ENCODE measurements at places on chromosomes 6 and 20.

DNA sequence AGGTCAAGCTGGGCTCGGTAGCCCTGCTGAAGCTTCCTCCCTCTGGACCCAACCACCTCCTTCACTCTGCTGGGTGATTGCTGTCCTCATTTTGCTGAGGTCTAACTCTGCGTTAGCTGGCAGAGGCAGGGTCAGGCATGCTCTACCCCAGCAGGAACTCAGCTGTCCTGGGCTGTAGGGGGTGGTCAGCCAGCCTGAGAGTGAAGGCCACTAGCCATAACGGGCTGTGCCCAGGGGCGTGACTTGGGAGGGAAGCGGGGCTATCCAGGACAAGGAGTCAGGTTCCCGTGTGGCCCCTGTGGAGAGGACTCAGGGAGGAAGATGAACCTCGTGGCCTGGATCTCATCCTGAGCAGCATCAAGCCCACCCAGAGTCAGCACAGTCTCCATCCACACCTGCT lies 761 bp downstream of the CST5 start:
- DNase-seq = no peak

- no peak for DNase-seq
Observed at GRCh38 chr6:56625356-56625755, 17.3 kb downstream of the DST start.

GRCh38 chr20:57434390-57434700 lies 43.1 kb downstream of the RBM38 start:
- no peak for DNase-seq

DNA sequence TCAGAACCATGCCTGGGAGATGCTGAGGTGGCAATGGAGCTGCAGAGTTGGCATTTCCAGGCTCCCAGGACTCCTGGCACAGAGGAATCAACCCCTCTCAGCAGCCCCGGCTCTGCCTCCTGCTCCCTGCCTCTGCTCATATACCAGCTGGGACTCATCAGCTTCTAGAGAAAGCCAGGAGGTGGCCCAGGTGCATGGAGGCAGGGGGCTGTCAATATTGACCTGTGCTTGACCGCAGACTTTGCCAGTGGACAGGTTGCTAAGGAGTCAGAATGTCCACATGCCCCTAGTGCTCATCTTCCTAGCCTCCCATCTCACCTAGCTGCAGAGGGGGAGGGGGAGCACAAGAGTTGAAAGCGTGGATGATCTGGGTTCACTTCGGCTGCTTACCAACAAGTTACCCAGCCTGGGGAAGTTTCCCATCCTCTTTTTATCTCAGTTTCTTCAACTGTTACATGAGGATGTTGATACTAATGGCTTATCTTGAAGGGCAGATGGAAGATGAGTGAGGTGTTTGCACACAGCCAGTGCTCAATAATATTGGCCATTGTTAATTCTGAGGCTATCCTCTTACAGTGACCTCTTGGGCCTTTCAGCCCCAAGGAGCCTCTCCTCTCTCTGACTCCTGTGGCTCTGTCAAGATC lies 9.2 kb upstream of the SCRT2 start:
- no peak for DNase-seq

- DNase-seq = no peak
Observed at GRCh38 chr6:167748458-167749379, 78.0 kb upstream of the AFDN start.

GRCh38 chr6:116008470-116009243 lies 52.0 kb downstream of the FRK start:
- no peak for DNase-seq

- no peak for DNase-seq
Observed at GRCh38 chr6:132611616-132612015, 12.5 kb downstream of the TAAR2 start.

DNA sequence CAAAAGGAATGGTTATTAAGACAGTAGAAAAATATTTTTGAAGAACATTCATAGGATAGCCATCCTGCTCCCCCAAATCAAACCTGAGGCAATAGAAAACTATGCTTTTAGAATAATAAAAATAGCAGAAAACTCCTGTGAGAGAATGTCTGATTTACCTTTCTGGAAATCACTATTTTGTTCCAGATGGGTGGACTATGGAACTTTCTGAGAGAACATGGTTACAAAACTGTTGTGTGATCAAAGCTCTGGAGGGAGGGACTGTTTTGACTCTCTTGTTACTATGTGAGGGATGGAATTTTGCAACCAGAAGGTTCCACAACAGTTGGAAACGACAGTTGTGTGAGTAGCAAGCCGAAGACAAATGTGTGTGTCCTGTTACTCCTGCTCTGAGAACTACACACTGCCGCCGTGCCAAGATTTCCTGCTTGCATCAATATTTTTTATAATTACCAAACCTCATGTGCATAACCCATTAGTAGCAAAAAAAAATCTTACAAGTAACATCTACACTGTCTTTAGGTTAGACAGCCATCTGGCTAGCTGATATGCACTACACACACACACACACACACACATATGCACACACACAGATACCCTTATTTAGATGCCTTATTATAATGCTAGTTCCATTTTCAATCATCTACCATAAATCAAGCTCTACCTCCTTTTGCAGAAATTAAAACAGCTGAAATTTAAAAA lies 11.0 kb upstream of the HIVEP1 start:
- no peak for DNase-seq

GRCh38 chr20:40499391-40499790 lies 189.6 kb downstream of the MAFB start:
- no peak for DNase-seq

- DNase-seq = no peak
Observed at GRCh38 chr6:75403563-75404080, 90.0 kb downstream of the FILIP1 start.

DNA sequence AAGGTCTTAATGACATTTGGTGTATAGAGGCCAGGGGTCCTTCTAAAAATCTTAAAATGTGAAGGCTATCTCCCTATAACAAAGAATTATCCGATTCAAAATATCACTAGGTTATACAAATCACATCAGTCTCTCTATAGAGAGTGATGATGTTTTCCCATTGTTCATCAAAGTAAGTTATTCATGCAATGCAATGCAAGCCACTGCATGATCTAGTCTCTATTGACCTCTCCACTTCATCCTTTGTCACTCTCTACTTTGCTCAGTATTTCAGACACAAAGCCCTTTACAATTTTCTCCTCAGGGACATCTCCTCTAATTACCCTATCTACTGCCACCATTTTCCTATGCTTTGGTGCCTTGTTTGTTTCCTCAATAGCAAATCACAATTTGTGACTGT lies 628.0 kb downstream of the HTR1B start:
- DNase-seq = no peak

DNA sequence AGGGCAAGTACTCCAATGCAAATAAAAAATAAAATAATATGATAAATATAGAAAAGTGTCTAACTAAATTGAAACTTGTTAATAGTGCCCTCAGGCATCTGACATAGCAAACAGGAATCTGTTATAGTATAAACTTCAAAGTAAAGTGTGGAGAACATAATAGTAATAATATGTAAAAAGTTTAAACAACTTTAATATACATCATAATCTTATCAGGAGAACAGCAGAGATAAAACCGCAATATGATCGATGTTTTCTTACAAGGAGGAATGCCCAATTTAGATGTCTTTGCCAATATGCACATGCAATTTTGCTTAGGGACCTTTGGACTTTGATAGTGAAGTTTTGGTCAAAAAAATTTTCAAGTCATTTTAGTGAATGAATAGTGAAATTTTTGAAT lies 514.8 kb upstream of the IMPG1 start:
- no peak for DNase-seq

DNA sequence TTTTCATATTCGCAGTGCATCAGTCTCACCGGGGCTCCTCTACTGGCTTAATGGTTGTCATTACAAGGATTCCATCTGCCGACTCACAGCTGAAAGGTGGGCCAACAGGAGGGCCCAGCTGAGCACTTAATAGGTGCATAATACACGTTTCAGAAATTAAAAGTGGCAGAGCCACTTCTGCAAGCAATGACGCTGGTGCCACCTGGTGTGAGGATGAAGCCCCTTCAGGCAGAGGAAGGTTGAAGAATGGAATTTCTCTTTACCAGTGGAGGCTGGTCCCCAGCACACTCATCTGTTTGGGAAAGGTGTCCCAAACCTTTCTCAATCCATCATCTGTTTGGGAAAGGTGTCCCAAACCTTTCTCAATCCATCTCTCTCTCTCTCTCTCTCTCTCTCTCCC lies 8.2 kb upstream of the STMND1 start:
- DNase-seq = no peak

DNA sequence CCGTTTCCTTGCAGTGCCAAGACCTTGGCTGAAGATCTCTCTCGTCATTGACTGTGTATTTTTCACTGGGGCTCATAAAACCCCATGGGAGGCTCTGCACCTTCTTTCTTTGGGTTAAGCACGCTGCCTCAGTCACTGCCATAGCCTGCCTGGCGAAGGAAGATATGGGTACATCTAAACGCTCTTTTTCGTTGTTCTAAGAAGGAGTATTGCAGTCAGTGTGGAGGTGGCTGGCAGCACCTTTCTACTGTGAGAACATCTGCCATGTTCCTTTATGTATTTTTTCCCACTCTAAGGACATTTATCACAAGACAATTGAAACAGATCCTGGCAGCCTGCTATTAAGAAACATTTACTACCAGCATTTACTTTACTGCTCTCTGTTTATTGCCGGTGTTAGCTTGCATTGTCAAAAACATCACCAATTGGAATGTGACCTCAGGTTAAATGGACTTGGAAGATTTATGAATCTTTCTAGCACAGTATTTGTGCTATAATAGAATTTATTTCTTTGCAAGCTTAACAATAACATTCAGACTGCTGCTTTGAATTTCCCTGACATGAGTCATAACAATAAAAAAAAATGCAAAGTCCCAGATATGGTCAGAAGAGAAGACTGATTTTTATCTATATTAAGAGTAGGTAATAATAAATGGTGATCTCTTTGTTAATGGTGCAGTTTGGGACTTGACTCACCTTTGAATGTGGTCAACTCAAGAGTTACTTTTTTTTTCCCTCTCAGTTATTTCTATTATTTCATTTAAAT lies 62.2 kb upstream of the CLDN20 start:
- no peak for DNase-seq

- no peak for DNase-seq
Observed at GRCh38 chr6:40666530-40666929, 79.4 kb upstream of the LRFN2 start.

DNA sequence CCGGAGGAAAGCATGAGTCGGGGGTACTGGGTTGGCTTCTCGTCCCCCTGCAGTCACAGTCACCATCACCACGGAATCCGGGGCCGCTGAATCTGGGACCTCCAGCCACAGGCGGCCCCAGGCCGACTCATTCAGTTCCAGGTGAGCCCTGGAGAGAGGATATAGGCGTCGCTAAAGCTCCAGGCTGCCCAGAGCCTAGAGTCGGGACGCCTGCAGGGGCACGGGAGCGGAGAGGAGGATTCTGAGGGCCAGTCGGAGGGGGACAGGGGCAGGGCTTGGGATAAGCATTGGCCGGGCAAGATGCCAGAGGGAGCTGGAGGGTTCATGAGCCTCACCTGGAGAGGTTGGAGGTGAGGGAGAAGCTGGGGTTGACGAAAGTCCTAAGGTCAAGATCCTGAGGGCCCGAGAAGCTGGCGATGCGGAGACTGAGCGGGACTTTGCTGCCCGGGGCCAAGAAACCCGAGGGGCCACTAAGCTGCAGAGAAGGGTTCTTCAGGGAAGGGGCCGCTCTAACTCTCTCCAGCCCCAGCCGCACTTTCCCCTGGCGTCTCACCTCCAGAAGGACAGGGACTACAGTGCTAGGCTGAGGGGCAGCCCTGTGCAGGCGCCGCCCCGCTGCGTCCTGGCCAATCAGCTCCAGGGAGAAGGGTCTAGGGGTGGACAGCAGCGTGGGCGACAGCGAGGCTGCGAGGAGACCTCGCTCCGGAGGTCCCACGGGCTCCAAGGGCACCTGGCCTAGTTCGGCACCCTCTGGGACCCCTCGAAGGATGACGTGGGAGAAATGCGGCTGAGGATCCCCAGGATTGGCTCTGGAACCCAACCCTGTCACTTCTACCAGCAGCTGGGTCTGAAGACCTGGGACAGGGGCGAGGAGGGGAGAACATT lies 3.7 kb downstream of the SAPCD1 start:
- DNase-seq = peak; percentile 60

DNA sequence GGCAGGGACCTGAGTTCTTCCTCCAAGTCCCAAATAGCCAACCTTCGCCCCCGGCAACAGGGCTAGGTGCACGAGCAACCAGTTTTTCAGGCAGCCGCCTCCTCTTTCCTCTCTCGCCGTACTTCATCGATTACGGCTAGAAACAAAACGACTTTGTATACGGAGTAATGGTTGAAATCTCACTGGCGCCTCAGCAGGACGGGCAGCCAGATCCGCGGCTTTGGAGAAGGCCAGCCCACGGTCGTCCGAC lies 333 bp upstream of the SMIM13 start:
- peak; percentile 92 for DNase-seq

DNA sequence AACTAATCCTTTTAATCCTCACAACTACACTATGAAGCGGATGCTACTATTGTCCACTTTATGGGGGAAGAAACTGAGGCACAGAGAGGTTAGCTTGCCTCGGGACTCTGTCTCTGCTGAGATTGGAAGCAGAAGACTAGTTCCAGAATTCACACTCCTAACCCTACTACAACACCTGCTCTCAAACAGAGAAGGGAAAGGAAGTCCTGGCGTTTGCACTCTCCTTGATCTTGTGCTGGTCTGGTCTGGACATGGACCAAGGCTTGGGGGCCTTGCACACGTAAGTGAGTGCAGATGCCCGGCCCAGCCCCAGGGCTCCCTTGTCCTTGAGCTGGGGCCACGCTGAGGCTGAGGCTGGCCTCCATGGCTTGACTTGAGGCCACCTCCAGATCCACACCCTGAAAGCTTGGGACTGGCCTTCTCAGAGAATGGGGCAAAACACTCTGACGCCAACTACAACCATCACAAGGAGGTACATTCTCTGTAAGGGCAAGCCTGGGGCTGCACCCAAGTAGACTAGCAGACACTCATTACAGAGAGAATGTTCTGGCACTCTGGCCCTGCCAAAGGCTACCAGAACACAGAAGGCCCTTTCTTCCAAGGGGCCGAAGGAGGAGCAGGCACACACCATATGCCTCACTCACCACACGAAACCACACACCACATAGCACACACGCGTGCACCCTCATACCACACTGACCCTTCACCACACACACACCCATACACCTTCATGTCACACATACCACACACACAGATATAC lies 33.3 kb upstream of the EZR start:
- no peak for DNase-seq

DNA sequence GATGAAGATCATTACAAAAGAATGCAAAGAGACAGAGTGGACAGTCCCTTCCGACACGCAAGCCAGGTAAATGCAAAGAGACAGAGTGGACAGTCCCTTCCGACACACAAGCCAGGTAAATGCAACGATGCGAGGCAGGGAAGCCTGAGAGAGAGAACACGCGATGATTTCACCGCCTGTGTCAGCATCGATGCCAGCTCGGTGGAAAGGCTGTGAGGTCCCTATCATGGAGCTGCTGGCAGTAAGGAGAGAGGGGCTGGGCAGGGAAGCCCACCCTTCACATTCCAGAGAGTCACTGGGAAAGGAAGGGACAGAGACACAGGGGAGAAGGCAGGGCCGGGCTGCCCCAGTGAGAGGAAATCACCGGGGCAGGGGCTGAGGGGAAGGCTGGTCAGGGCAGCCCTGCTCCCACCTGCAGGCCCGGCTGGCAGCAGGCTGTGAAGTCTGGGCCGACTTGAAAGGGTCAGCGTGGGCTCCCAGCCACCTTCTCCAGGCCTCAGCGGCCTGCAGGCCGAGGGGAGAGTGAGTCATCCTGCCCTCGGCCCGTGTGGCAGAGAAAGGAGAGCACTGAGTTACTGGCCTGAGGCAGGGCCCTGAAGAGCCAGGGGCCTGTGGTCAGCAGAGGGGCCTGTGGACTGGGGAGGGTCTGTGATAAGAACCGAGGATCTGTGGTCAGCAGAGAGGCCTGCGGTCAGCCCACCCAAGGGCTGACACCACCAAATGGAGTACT lies 80.4 kb downstream of the DACT2 start:
- DNase-seq = no peak
